ELF-1 (cell line): ENCODE measurements at places on chromosomes 12 and 14.

DNA sequence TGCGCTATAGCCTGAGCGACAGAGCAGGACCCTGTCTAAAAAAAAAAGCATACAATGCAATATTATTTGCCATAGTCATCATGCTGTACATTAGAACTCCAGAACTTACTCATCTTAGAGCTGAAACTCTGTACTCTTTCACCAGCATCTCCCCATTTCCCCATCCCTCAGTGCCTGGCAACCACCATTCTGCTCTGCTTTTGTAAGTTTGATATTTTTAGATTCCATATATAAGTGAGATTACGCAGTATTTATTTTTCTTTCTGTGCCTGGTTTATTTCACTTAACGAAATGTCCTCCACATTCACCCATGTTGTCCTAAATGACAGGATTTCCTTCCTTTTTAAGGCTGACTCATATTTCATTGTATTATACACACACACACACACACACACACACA, 121.8 kb downstream of the BBS10 start:
- DNase-seq = no peak

GRCh38 chr12:49098035-49098451, 3.4 kb upstream of the DHH start:
- peak; percentile 93 for DNase-seq

- no peak for DNase-seq
These were observed 24.7 kb upstream of the BEGAIN start for GRCh38 chr14:100611811-100612480.

- peak; percentile 88 for DNase-seq
These were observed 73.8 kb downstream of the SYNE3 start for GRCh38 chr14:95442633-95443021.

DNA sequence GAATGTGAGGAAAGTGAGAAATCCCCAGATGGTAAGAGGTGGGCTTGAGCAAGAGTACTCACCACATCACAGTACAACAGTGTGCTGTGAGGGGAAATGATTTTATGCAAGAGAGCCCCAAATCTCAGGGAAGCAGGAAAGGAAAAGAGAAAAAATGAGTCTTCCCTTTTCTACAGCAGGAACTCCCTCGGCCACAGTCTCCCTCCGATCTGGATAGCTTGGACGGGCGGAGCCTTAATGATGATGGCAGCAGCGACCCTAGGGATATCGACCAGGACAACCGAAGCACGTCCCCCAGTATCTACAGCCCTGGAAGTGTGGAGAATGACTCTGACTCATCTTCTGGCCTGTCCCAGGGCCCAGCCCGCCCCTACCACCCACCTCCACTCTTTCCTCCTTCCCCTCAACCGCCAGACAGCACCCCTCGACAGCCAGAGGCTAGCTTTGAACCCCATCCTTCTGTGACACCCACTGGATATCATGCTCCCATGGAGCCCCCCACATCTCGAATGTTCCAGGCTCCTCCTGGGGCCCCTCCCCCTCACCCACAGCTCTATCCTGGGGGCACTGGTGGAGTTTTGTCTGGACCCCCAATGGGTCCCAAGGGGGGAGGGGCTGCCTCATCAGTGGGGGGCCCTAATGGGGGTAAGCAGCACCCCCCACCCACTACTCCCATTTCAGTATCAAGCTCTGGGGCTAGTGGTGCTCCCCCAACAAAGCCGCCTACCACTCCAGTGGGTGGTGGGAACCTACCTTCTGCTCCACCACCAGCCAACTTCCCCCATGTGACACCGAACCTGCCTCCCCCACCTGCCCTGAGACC, 7.8 kb downstream of the ATN1 start:
- no peak for DNase-seq
